ENCODE measurements at places on chromosomes 11 and 22.

DNA sequence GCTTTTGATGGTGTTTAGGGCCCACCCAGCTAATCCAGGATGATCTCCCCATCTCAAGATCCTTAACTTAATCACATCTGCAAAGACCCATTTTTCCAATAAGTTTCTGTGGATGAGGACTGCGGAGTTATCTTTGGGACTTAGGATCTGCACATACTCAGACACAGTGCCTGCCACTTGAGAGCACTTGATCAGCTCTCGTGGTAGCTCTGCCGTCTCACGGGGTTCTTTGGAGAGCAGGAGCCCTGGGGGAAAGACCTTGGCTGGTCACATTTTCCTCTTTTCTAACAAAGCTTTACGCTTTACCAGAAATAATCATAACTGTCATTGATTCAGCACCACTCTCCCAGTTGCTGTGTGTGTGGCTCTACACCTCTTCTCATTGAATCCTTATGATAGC is 6.1 kb downstream of the HEPHL1 start:
- H3K4me1 ChIP-seq = no peaks in the 10 kb centered on the region
- no peaks in the 10 kb centered on the region for H3K36me3 ChIP-seq
- peaks cover 2% of the 10 kb centered on the region for H3K27me3 ChIP-seq

- H3K27ac ChIP-seq = no peak overlapping the region
- H3K27me3 ChIP-seq = no peaks in the 10 kb centered on the region
- H3K4me3 ChIP-seq = no peak overlapping the region
- no peaks in the 10 kb centered on the region for H3K36me3 ChIP-seq
- no peak for DNase-seq
These were observed 4.9 kb upstream of the OR8B4 start for GRCh38 chr11:124429599-124429998.

- no peak overlapping the region for H3K4me3 ChIP-seq
- H3K27ac ChIP-seq = no peak overlapping the region
- no peak for DNase-seq
- H3K4me1 ChIP-seq = no peaks in the 10 kb centered on the region
These were observed 1487.9 kb downstream of the FAM181B start for GRCh38 chr11:81245791-81246190.

GRCh38 chr11:108618529-108618928 is 25.0 kb upstream of the EXPH5 start:
- H3K27ac ChIP-seq = no peak overlapping the region
- no peak for DNase-seq
- H3K27me3 ChIP-seq = peaks cover 13% of the 10 kb centered on the region
- no peak overlapping the region for H3K4me3 ChIP-seq
- peaks cover 11% of the 10 kb centered on the region for H3K4me1 ChIP-seq

GRCh38 chr11:122853971-122854446 is 15.7 kb downstream of the CRTAM start:
- DNase-seq = peak; percentile 64
- peaks cover 66% of the 10 kb centered on the region for H3K4me1 ChIP-seq
- no peak overlapping the region for H3K27ac ChIP-seq
- peaks cover 52% of the 10 kb centered on the region for H3K36me3 ChIP-seq

GRCh38 chr11:95268391-95268790 is 37.4 kb upstream of the SESN3 start:
- no peaks in the 10 kb centered on the region for H3K36me3 ChIP-seq
- no peaks in the 10 kb centered on the region for H3K27me3 ChIP-seq
- H3K27ac ChIP-seq = no peak overlapping the region
- DNase-seq = no peak
- peaks cover 7% of the 10 kb centered on the region for H3K4me1 ChIP-seq
- H3K4me3 ChIP-seq = no peak overlapping the region
